Mammary epithelial cell (primary cell): ENCODE measurements at places on chromosomes 13 and 19.

DNA sequence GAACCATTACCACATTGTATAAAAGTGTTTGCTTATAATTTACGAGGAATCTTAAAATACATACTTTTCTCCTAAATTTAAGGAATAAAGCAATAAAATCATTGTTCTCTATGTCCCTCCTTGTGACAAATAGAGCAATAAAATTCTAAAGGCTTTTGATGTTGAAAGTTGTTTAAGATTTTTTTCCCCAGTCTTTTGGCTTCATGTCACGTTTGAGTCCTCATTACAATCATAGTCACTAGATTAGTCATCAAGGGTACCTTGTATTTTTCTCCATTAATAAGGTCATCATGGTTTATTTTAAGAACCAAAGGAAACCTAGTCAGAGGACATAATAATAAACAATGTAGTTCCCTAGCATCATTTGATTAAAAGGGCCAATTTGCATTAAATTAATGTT is 3.2 kb downstream of the WBP4 start:
- peak; percentile 15 for DNase-seq

DNA sequence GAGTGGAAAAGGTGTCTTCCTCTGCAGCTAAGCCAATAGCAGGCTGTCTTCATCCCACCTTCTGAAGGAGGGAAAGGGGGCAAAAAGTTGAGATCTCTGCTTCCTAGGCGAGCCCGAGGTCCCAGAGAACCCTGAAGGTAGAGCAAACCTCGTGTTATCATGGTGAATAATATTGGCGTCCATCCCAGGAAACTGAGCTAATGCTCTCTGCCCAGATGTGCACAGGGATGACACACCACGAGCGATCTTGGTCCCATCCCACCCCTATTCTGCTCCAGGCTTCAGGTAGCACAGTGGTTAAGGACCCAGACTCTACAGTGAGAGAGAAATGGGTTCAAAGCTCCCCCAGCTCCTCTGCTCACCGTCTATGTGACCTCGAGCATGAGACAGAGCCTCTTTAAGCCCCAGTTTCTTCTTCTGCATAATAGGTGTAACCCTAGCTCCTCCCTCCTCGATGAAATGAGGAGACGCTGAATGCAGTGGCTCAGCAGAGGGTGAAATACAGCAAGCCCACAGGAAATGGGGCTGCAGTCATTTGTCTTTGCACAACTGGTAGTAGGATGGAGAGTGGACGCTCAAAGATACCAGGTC is 9.9 kb upstream of the CEACAM20 start:
- peak; percentile 52 for DNase-seq

- peak; percentile 42 for DNase-seq
These were observed 188.8 kb downstream of the POSTN start for GRCh38 chr13:37409756-37410155.

- DNase-seq = no peak
These were observed 174.6 kb upstream of the LSM14A start for GRCh38 chr19:33997690-33998089.

GRCh38 chr13:52686376-52686775 is 33.7 kb downstream of the SUGT1 start:
- no peak for DNase-seq

- peak; percentile 88 for DNase-seq
These were observed 78.5 kb upstream of the NBEA start for GRCh38 chr13:34863360-34864135.

DNA sequence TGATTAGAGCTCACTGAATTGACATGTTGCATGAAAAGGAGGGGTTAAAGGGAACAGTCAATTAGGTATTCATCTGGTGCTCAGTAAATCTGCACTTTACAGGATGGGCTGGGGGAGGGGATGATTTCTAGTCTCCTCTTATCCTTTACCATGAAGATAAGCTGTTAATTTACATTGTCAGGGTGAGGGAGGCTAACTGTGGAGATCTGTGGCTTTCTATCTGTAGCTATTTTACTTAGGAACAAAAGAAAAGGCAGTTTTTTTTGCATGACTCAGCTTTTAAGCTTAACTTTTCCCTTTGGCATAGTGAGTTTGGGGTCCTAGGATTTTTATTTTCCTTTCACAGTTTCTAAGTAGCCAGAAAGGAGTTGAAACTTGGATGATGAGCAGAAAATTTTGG is 253.3 kb downstream of the LMO7 start:
- no peak for DNase-seq

GRCh38 chr13:29702912-29703351 is 107.4 kb upstream of the SLC7A1 start:
- DNase-seq = peak; percentile 90
